ENCODE measurements at places on chromosomes 4 and X.

DNA sequence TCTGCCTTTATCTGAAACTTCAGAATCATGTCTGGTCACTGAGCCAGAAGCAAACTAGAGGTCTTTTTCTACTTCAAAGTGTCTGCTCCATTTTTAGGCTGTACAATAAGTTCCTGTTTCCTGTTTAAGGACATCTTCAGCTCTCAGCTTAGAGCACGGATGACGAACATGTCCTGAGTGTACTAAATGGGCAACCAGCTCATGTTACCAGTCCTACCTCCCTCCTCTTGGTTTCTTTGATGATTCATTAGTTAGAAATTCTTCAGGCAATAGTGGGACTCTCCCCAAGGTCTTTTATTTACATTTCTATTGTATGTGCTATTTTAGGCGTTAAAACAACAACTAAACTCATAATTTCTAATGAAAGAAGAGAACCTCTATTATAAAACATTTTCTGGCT, 58.0 kb downstream of the ENPEP start:
- no peak for DNase-seq

DNA sequence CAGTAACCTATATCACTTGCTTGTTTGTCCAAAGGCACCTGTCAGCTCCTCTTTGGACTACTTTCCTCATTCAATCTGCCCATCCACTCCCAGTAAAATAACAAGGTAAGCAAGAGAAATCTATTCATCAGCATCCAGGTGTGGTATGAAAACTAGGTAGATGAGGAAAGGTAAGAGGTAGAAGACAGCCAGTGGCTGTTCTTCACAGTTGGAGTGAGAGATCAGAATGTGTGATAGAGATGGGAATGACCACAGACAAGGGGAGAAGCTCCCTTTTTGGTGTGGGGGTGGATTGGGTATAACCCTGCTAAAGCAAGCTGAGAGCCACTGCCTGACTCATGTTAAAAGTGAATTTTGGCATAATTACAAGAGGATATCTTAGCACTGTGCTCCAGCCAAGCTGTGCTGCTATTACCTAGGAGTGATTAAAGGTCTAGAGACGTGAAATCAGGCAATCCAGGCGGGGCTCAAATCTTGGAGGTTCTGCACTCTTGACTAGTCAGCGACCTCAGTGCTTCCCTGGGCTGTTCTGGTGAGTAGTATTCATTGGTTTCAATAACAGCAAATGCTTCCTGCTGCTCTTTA, 28.1 kb upstream of the RASL11B start:
- DNase-seq: no peak

GRCh38 chr4:85812776-85813175, 337.8 kb downstream of the ARHGAP24 start:
- DNase-seq: no peak

DNA sequence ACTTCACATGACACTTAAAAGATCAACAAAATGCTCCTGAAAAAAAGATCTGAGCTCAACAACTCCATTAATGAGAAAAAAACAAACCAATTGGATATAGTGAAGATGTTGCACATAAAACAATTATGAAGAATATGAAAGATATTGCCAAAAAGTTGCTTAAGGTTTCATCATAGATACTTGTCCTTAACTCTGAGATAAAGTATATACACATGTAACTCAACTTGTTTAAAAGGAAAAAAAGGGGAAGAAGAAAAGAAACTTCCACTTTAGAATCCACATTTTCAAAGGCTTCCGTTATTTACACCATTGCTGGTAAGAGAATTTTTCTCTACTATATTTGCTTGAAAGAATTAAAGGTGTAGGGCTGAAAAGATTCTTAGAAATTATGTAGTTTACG, 2.7 kb downstream of the AFAP1 start:
- no peak for DNase-seq

DNA sequence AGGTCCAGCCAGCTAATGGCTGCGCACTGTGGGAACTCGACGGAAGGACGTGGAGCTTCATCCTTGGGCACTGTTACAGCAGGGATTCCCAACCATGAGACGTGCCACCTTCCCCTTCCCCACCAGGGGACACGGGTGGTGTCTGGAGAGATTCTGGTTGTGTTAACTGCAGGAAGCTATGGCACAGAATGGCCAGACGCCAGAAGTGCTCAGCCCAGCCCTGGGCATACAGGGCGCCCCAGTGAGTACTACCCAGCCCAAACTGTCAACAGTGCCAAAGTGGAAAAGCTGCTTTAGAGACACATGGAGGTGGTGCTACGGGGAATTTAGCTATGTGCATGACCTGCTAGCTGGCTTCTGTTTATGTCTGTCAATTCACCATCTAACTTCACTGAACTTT, 32.8 kb downstream of the ACOX3 start:
- DNase-seq: no peak

DNA sequence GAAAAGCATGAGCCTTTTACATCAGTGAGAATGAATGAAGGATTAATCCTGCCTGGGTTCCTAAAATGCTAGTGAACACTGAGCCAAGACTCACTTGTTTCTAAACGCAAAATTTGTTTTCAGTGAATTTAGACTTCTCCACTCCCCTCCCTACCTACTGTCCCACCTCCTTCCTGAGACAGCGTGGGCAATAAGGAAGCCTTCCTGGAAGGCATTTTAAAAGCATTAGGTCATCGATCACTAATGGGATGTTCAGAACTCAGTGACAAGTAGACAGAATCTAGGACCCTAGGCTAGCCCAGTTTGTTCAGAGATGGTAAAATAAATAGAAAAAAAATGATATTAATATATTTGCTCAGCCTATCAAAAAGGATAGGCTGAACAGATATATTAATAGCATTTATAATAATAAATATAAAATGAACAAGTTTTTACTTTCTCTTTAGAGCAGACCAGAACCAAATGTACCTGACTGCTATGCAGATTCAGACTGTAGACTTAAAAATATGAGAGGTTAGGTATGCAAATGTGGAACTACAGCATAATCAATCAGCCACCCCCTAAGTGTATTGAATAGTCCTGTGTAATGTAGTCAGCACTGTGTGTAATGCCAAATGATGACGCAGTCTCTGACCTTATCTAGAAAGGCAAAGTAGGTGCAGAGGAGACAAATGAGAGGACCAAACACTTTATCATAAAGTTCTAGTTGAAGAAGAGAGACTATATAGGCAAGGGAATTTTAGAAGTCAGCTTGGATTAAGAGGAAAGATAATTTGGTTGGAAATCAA, 331.1 kb downstream of the GPAT3 start:
- DNase-seq: no peak

DNA sequence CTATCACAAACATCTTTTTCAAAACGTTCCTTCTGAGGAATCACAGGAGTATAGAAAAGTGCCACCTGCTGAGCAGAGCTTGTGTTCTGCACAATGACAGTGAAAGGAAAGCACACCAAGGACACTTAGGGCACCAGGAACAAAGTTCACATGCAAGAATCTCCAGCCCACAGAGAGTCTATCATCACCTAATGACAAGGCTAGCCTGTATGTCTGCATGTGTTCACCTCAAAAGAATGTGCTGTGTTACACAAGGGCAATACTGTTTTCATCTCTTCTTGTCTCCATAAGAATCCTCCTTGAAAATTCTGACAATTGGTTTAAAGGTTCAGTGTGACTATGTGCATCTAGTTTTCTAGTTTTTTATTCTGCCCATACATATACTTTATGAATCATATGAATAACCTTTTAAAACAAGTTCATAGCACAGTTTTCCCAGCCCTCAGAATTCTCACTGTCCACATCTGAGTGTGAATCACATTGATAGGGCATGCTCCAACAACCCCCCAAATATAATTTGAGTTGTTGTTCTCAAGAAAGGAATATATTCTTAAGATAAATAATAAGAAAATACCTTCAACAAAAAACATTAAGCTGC, 118.0 kb downstream of the PWWP3B start:
- no peak for DNase-seq

DNA sequence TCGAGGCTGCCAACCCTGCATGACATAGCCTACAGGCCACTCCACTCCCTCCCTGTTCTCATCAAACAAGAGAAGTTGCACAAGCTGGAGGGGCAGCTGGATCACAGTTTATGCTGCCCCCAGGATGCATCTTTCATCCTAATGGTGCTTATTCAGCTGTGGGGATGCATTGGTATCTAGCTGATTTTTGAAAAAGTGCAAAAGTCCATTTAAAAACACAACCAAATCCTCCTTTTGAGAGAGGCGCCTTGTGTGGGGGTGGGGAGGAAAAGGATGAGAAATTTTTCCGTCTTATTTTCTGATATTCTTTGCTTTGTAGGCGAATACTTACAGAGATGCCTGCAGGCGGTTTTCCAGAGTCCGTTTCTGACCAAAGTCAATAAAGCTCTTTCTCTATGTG, 276.4 kb upstream of the BOD1L1 start:
- no peak for DNase-seq

GRCh38 chr4:122458625-122459024, 2.1 kb upstream of the IL2 start:
- no peak for DNase-seq

DNA sequence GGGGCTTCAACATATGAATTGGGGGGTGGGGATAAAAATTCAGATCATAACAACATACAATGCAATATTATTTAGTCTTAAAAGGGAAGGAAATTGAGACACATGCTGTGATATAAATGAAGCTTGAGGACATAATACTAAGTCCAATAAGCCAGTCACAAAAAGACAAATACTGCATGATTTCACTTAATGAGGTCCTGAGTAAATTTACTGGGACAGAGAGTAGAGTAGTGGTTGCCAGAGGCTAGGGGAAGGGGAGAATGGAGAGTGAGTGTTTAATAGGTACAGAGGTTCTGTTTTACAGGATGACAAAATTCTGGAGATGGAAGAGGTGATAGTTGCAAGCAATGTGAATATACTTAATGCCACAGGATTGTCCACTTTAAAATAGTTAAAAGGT, 89.2 kb upstream of the RAPGEF2 start:
- no peak for DNase-seq

- DNase-seq: no peak
These were observed 76.7 kb downstream of the IRF2 start for GRCh38 chr4:184397516-184398163.

DNA sequence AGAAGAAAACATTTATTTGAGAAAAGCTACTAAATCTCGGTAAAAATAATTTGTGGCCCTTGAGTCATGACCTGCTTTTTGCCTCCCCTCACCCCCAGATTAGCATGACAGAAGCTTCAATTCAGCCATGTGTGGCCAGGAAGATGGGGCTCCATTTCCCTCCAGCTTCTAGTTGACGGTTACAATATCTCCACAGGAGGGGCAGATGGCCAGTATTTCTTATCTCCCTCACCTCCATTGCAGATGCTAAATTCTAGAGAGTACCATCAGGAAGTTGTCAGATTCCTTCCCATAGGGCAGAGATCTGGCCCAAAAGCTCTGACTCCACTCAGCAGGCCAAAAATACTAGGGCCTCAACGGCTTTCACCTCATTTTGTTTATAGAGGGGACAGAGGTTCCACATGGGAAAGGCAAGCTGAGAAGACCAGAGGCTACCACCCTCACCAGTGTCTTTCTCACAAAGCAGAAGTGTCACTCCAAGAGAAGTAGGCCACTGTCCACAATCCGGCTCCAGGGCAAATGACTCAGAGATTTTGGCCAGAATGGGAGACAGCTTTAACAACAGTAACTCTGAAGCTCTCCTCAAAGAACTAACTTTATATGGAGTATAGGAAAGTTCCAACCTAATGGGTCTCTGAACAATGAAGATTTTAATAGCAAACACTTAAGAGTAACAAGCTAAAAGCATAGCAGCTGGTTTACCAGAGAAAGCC, 108.3 kb downstream of the TBC1D19 start:
- no peak for DNase-seq

GRCh38 chrX:70313503-70313902, 23.6 kb downstream of the KIF4A start:
- no peak for DNase-seq

DNA sequence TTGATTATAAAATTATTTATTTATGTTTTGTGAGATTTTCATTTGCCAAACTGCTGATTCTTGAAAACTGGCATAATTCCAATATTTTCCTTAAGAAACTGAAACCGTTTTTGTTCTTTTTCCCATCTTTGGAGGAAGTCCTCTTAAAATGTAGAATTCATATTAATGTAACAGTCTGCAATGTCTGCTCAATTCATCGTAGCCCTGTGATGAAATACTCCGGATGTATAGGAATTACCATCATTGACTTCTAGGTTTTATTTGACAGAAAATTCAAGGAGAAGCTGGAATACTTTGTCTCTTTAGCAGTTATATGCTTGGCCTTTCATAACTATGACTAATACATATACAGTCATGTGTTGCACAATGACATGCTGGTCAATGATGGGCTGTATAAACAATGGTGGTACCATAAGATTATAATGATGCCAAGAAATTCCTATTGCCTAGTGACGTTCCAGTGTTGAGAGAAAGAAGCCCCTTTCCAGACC, 185.0 kb upstream of the GPRIN3 start:
- no peak for DNase-seq

- no peak for DNase-seq
These were observed 188.7 kb upstream of the TLL1 start for GRCh38 chr4:165684177-165684805.

- DNase-seq: no peak
These were observed 47.7 kb downstream of the SOD3 start for GRCh38 chr4:24843096-24843495.

GRCh38 chr4:82620126-82620735, 58.4 kb upstream of the TMEM150C start:
- DNase-seq: no peak

DNA sequence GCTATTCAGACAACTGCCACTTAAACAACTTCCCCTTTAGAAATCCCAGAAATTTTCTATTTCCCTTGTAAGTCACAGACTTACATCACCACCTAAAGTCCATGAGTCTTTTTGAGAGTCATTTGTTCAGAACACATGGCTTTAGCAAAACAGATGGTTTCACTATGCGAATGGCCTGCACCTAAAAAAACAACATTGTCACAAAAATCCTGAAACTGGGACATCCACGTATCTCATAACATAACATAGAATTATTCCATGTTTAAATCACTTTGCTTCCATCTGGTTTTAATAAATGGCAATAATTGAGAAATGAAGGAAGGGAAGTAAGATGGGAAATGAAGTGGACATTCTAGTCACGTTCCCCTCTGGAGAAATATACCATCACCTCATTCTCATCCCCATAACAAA, 155.3 kb upstream of the EDNRA start:
- no peak for DNase-seq

DNA sequence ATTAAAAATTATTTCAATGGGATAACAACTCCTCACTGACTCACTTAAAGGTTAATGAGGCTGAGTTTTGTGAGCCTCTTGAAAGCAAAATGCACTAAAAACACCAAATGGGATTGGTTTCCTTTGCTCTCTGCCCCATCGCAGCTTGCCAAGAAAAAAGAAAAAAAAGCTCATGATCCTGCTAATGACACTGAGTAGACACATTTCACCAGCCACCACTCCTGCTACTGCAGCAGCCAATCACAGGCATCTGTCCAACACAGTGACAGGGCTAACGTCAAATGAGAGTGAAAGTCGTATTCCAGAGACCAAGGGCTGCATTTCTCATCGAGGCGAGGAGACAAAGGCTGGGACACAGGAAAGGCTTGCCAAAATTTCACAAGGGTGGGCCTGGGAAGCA, 5.2 kb downstream of the APBB2 start:
- DNase-seq: no peak

DNA sequence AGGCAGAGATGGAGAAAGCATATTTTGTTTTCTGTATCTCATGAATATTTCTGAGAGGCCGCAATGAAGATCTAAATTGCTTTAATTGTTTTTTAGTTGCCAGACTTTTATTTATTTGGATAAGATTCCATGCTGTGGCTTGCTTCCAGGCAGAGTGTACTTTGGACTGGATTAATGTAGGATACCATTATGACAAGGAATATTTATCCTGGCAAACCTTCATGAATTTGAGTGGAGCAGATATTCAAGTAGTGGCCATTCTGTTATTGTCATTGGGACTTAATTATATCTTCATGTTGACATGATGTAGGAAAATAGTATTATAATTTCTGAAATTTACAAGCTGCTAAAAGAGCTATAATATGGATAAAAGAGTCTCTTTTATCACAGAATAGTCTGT, 182.9 kb downstream of the C4orf33 start:
- DNase-seq: no peak
